ENCODE measurements at places on chromosomes 11 and 22.
A peak's percentile ranks its signal among the peaks of the same experiment; 100 is the strongest.

DNA sequence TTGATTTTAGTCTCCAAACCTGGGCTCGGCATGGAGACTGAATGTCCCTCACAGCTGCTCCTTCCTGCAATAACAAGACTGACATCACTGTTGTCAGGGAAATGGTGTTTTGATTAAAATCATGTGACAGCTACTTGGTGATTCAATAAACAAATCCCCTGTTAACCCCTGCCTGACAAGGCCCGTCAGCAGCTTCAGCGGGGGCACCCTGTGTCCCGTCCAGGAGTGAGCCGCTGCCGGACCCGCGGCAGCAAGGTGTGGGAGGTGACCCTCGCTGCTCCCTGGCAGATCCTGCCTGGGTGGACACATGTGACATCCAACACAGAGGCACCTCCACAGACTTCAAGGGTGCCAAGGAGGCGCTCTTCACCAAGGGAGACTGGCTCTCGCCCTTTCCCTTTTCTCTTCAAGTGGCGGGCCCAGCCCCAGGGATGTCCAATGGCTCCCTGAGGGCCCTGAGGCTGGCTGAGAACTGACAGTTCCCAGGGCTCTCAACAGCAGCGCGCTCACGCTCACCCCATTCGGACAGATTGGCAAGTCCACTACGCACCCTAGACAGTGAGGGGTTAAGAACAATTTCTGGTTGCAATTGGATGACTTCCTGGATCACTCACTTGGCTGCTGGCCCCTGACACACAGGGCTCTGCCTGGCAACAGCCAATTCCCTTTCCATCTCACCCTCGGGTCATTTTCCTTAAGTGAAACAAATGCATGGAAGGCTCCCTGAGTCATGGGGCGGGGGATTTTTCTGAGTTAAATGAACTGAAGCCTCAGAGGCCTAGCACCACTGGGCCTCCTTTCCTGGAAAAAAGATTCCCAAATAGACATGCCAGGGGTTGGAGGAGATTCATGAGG is 30.7 kb downstream of the PPP2R1B start:
- DNase-seq, result no peak

DNA sequence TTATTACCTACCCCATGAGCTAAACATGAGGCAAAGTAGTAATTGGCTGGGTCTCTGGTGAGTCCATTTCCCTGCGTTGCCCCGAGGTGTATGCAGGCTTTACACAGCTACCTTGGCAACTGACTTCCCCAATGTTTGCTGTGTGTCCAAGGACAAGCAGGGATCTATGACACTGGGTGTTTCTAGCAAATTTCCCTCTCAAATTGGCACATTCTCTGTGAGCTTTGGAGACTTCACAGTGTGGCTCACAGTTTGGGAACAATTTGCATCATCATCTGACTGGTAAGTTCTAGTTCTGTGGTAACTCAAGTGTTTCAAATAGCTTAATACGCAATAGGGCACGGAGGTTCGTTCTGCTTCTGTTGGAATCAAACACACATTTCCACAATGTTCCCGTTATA is 12.5 kb downstream of the NNMT start:
- DNase-seq, result no peak

DNA sequence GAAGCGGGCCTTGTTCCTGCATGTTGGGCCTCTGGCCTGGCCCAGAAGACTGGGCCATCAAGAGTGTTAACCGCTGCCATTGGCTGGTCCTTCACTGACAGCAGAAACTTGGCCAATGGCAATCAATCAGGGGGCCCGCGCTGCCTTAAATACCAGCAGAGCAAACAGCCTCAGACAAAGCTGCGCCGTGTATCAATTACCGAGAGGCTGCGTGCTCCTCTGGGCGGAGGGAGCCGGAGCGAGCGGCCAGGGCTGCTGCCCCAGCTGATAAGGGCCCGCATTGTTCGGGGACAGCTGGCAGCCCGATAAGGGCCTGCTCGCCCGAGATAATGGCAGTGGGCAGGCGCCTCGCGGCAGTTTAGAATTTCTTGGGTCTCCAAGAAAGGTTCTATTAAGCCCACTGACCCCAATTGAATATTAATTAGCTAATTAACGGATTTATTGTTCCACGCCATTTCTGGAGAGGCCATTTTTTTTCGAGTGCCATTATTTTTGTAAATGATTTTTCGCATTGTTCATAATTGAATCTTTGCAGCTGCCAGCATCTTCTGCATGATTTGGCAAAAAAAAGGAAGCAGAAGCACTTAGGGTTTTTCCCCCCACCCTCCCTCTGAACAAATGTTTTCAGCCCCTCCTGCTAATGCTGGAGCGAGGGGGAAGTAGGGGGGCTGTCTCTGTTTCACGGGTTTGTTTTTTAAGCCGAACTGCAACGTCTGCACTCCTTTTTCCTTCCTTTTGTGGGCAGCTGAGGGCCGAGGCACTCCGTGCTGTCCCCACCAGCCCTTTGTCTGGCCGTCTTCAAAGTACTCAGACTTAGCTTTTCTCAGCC is 37.6 kb upstream of the RIC3 start:
- DNase-seq, result no peak

DNA sequence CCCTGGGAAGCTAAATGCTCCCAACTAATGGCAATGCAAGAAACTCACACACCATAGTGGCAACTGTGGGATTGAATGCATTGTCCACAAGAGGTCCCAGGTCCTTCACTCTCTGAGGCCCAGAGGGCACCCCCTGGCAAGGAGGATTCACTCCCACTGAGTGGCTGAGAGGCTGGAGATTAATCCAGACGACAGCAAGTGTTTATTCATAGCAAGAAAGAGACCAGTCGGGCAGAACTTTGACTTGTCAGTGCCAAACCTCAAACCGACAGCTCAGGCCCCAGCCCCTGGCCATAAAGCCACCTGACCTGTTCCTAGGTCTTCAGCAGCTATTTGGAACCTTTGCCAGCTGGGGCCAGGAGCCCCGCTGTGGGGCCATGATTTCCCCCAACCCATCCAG is 54.5 kb upstream of the MPEG1 start:
- peak; percentile 20 for DNase-seq

DNA sequence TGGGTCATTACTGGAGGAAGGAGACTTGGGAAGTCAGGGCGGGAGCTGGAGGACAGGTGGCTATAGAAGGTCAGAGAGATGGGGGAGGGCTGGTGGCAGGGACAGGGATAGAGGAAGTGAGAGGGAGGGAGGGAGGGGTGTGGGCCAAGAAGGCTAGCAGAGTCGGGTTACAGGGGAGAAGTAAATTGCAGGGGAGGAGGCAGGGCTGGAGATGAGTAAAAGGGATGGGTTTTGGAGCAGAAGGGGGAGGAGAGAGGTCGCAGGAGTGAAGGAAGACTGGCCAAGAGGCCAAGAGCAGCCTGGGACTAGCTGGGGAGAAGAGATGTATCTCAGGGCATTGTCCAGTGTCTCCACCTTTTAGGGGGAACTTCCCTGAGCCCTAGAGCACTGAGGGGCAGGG is 33.0 kb downstream of the LRRC10B start:
- peak; percentile 70 for DNase-seq

- no peak for DNase-seq
These were observed 97.0 kb downstream of the ST3GAL4 start for GRCh38 chr11:126452241-126453101.

GRCh38 chr11:128905345-128906184 is 14.4 kb downstream of the KCNJ5 start:
- DNase-seq, result peak; percentile 32

DNA sequence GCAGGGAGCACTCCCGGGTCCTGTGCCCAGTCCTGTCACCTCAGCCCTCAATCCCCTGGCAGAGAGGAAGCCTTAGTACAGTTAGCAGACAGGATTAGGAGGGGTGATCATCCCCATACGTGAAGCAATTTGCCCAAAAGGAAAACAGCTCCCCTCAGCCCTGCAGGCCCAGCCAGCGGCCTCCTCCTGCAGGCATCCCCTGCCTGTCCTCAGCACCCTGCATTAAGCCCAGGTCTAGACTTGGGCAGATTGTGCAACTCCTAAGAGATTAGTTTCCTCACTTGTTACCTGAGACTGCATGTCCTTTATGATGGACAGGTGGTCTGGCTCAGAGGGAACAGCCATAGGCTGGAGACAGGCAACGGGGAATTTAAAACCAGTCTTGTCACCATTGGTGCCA is 95.5 kb upstream of the TMEM45B start:
- no peak for DNase-seq

GRCh38 chr11:6455070-6455469 is 14.3 kb upstream of the HPX start:
- peak; percentile 58 for DNase-seq

DNA sequence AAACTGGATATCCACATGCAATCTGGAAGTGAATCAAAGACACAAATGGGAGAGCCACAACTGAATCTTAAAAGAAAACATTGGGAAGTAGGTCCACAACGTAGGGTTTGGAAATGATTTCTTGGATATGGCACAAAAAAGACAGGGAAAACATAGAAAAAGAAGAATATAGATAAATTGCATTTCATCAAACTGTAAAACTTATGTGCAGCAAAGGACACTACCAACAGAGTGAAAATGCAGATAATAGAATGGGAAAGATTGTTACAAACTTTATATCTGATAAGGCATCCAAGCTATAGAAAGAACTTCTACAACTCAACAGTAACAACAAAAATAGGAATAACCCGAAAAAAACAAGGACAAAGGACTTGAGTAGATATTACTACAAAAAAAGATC is 89.6 kb downstream of the ZNF280B start:
- DNase-seq, result no peak

DNA sequence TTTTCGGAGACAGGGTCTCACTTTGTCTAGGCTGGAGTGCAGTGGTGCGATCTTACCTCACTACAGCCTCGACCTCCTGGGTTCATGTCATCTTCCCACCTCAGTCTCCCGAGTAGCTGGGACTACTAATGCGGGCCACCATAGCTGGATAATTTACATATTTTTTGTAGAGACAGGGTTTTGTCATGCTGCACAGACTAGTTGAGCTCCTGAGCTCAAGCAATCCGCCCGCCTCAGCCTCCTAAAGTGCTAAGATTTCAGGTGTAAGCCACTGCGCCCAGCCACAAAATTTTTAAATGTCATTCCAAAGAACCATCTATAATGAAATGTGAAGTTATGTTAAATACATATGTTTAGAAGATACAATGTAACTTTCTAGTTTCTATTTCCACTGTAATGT is 4747.7 kb upstream of the OR11H1 start:
- no peak for DNase-seq

- no peak for DNase-seq
These were observed 589.8 kb downstream of the ETS1 start for GRCh38 chr11:127997594-127997993.

- DNase-seq, result no peak
These were observed 22.9 kb upstream of the RFPL3 start for GRCh38 chr22:32334660-32335365.

- peak; percentile 12 for DNase-seq
These were observed 768 bp downstream of the LDHA start for GRCh38 chr11:18394928-18395734.

- DNase-seq, result no peak
These were observed 98.3 kb upstream of the TP53AIP1 start for GRCh38 chr11:129040934-129041333.

- no peak for DNase-seq
These were observed 19.2 kb downstream of the ASCL2 start for GRCh38 chr11:2251138-2251537.

DNA sequence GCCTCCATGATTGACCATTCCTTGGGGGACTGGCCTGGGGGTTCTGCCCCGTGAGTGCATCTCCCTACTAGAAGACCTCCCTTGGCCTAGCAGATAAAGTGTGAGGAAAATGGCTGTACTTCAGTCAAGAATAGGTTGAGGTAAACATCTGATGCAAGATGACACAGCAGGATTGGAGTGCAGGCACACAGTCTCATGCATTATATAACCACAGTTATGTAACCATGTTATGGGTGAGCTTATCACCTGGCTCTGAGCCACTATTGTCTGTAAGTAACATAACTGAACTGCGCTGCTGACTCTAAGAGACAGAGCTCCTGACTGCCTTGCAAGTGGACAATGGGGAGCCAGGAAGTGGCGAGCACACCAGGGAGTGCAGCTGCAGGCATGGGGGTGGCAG is 378.7 kb upstream of the ANO5 start:
- no peak for DNase-seq

DNA sequence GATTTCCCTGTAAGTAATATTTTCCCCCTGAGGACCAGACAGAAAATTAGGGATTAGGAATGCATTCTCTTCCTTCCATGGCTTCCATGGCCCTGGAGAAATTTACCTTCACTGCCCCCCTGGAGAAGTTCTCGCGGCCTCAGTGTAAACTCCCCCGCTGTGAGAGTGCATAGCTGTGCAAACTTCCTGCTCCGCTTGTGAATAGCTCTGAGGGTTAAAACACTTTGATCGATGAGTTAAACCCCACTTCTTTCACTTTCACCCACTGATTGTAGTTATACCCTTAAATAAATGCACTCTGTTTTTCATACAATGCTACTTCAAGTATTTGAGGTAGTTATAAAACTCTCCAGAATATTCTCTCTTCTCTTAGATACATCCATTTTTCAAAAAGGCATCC is 190.8 kb downstream of the DSCAML1 start:
- DNase-seq, result no peak

DNA sequence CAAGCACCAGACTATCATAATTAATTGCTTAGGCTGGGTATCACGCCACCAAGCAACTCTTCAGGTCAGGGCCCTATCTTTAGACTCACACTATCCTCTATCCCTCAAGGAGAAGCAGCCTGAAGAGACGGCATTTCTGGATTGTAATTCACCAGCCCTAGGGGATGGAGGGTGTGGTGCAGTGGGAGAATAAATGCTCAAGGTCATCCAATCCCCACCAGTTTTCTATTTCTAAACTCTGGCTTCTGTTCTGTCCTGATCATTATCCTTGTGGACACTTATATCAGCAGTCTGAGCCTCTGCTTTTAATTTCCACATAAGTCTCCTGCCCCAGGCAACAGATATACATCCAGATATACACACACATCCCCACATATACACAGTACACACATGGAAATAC is 13.1 kb upstream of the SIK2 start:
- DNase-seq, result no peak

DNA sequence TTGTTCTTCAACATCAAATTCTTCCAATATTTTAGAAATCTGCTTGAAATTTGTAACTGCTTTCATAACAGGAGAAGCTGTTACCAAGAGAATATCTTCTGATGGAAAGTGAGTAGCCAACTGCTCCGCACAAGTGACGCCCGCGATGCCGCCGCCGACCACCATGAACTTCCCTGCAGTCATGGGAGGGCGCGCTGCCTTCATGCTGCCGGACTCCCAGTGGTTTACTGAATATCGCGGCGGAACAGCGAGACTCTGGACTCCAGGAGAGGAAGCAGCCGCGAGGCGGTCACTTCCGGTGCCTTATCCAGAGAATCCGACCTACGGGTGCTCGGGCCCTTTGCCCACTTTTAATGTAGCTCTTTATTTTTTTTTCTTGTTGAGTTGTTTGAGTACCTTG is 190.6 kb downstream of the GUCY1A2 start:
- DNase-seq, result no peak

GRCh38 chr11:44615041-44615755 is 49.7 kb downstream of the CD82 start:
- DNase-seq, result no peak

GRCh38 chr22:23833017-23833751 is 5.6 kb downstream of the DERL3 start:
- DNase-seq, result no peak

- no peak for DNase-seq
These were observed 37.5 kb downstream of the SYN3 start for GRCh38 chr22:33020721-33021120.
